ENCODE measurements at places on chromosomes 6 and 20.

DNA sequence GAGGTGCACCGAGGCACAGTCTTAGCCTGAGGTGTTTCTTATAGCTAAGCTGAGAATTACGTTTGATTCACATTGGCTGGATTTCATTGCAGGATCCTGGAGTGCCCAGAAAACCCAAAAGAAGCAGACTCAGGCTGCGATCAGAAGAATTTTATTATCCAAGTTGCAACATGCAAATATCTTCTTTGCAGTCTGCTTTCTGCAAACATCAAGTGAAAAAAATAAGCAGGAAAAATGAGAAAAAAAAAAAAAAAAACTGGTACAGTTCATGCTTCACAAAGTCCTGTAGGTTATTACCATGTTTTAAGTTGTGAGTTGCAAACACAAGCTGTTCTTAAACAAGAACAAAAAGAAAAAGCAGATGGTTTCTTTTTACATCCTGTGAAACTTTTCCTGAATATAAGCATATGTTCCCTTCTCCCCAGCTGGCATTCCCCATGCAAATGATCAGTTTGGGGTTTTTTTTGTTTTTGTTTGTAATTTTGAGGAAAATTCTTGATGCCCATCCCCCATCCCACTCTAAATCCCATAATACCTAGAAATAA lies 349.0 kb downstream of the CBLN4 start:
- DNase-seq: no peak

GRCh38 chr6:88077305-88077704 lies 29.7 kb downstream of the SPACA1 start:
- no peak for DNase-seq

DNA sequence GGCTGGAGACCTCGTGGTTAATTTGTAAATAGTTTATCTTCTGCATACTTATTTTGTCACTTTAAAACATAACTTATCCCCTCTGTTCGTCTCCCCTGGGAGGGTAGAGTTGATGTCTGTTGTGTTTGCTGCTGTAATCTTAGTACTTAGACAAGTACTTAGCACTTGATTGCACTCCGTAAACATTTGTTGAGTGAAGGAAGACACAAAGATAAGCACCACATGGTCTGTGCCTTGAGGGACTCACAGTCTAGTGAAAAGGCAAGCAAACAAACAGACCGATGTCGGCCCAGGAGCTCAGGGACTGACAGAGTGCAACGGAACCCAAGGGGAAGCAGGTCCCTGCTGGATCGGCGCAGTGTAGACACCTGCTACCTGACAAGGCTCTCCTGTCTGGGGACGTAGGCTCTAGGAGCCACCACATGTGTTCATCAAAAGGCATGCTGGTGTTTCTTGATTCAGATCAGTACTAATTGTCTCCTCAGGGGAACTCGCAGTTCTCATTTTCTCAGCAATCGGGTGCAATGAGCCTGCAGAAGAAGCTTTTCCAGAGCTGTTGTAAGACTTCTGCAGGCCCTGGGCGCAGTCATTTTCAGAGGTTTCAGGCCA lies 31.4 kb downstream of the EDN3 start:
- DNase-seq: no peak

DNA sequence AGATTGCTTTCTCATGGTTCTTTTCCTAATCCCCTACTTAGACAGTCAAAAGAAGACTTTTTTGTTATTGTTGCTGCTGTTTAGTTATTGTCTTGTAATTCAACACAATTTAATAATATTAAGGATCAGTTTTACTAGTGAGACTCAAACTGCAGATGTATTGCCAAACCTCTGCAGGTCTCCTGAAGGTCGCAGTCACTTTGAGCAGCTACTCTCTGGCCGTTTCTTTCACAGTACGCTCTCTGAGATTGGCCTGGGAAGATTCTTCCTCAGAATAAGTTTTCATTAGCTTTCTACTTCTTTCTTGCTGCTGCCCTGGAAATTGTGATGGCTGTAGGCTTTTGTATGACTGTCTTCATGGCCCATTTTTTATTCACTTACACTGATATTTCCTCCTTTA lies 930.8 kb downstream of the QKI start:
- DNase-seq: no peak

DNA sequence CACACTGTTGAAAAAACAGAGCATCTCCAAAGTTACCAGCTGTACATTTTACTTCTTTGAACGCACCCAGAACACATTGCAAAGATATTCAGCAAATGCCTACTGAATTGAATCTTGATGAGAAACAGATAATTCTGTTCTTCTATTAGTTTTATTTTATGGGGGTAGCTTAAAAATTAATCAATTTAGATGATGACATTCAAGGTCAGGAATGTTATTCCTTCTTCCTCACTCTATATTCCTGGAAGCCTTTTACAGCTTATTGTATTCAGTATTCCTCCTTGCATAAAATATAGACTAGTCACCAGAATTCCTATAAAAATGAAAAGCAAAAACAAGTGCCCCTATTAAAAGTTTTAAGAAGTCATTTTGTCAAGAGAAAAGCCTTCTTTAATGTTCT lies 21.4 kb upstream of the GMDS start:
- DNase-seq: no peak

Measured in stimulated activated CD4-positive, alpha-beta T cell treated with anti-CD3 and anti-CD28 coated beads, Interleukin-4, amount 100 ng/mL, for 48 hours (primary cell).